Effector memory CD4-positive, alpha-beta T cell (primary cell): ENCODE measurements at places on chromosomes 3 and 15.

GRCh38 chr15:43991206-43991605 lies 164.4 kb downstream of the WDR76 start:
- DNase-seq, result no peak

GRCh38 chr15:42954291-42954690 lies 33.7 kb upstream of the TTBK2 start:
- no peak for DNase-seq

GRCh38 chr3:185796431-185797107 lies 28.3 kb downstream of the IGF2BP2 start:
- DNase-seq, result no peak

GRCh38 chr15:57285386-57285785 lies 90.9 kb upstream of the CGNL1 start:
- no peak for DNase-seq

- no peak for DNase-seq
Observed at GRCh38 chr3:141228395-141228794, 3.2 kb upstream of the PXYLP1 start.

DNA sequence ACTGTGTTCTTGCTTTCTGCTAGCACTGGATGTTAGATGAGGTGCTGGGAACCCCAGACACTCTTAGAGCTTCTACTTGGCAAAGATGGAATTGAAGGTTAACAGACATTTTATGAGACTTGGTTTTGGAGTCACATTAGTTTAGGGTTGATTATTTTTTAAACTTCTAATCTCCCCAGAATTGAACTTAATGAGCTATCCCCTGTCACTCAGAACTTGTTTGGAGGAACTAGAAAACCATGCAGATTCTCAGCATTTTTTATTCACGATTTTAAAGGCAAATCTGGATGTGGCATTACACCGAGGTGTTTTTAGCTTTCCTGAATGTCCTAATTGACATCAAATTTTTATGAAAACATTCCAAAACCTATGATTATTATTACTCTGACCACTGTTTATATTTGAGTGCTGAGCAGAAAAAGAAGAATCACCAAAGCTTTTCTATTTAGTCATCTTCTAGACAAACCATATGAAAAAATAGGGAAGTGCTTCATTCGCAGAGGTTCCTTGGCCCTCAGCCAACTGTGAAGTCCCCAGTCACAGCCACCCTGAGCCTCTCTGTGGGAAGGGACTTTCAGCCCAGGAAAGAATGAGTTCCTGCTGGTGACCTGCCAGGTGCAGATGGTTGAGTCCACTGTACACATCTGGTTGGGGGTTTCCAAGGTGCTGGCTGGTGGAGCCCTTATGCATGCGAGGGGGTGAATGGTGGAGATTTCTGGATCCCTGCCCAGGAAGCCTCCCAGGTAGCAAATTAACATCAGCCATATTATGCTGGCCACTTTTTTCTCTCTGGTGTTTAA lies 196.0 kb upstream of the TOPAZ1 start:
- DNase-seq, result no peak

DNA sequence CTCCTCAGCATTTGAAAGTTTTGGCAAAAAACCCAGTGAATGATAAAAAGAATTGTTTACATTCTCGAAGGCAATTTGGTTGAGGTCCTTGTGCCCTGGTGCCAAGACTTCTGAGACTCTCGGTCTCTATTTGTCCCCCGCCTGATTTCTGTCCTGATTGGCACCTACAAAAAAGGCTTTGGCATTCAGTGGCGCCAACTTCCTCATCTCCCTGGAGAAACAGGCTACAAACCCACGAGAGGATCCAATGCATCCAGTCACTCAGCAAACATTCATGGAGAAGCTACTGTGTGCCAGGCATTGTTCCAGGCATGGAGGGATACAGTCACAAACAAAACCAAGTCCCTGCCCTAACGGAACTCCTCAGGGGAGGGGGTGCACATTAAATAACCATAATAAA lies 42.7 kb downstream of the HES1 start:
- DNase-seq, result no peak

DNA sequence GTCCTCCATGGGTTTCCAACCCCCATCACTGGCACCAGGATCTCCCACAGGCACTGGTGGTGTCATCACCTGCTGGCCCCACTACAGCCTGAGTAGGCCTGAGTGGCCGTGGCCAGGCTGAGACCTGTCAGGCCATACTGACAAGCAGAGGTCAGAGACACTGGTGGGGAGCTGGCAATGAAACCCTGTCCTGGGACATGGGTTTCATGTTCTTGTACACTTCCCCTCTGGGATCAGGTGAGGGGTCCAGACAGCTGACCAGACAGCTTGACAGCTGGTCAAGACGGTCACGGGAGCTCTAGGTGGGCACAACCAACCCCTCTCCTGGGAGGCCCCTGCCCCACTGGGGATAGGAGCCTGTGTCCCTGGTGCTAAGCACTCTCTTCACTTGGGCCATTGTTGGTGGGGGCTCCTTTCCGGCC lies 13.1 kb downstream of the ZBTB47 start:
- DNase-seq, result no peak

GRCh38 chr3:46989146-46989810 lies 9.8 kb downstream of the NBEAL2 start:
- DNase-seq, result no peak

DNA sequence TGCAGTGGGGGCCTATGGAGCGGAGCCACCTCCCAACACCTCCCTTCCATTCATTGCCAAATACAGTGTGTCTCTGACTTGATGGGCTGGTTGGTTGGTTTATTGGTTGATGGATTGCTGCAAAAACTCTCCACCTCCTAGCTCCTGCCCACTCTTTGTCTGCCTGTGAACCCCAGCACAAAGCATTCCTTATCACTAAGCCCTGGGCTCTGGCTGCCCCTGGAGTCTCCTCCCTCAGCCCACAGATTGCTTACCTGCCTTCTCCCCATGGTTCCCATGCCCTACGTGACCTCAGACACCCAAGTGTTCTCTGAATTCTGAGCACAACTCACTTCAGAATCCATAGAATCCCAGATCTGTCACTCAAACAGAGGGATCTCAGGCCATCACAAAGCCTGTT lies 139.1 kb upstream of the TPM1 start:
- no peak for DNase-seq

DNA sequence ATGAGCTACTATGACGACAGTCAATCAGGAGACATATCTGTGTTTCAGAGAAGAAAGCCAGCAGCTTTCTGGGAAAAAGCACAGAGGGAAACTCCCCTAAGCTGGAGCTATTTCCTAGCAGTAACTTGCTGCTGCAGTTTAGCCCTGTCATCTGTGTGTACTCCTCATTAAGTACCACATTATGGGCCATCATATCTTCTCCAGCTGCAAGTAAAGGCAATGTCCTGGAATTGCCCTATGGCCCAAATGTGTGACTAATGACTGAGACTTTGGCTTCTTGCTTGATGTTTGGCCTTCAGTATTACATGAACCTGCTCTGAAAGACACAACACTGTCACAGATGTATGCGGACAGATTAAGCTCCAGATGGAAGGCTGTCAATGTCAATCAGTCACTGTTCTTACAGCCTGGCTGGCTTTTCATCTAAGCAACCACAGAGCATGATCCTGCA lies 190.8 kb downstream of the FHIT start:
- DNase-seq, result no peak

DNA sequence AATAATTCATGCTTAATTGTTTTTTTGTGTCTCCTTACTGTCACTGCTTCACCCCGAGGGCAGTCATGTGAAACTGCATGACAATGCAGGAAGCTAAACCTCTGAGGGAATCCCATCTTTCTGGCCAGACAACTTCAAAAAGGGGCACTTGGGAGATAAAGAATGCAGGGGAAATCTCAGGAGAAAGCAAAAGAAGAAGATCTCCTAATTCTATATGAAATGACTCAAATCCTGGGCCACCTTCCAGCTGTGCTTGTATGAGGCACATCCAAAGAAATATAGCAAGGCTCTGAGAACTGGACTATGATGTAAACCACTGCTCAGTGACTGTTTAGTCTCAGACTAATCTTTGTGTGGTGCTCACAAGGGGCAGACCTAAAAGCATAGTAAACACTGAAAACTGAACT lies 22.6 kb upstream of the UMPS start:
- no peak for DNase-seq

GRCh38 chr3:141313093-141313683 lies 55.1 kb upstream of the ZBTB38 start:
- no peak for DNase-seq

DNA sequence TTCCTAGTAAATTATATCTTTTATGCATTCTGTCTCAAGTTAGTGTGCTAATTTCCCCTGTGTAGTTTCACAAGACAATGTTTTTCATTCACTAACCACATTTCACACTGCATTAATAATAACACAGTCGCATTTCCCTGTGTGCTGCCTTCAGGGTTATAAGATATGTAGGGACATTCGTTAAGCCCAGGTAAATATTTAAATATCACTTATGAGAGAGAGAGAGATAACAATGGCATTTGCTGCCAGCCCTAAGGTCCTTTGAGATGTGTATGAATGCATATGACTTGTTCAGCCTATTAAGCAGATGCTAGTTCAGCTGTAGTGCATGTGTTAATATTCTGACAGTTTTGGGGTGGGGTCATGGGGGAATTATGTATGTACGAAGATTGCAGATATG lies 876.7 kb downstream of the NAALADL2 start:
- DNase-seq, result no peak

GRCh38 chr3:15958692-15959433 lies 161.1 kb upstream of the ANKRD28 start:
- DNase-seq, result no peak

DNA sequence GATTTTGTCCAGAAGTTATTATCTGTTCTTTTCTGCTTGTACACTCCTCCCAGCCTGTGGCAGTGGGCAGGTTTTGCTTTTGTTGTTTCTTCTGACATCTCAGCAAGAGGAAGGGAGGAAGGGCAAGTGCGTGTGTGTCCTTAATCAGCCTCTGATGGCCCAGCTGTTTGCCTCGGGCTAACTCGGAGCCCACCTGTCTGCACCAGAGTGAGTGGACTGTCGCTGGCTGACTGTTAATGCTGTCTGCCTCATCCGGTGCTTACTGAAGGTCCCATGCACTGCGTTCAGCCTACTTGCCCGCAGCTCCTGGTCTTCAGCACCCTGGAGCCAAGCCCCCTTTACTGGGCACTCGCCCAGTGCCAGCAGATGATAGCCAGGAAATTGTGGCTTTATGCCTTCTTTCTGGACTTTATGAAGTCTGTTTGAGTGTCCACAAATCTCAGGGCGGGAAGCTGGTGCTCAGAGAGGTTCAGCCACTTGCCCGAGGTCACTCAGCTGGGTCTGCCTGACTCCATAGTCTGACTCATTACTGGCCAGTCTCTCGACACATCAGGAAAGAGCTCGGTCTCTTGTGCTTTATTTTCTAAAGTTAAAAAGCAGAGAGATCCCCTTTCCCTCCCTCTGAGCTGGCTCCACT lies 89.5 kb downstream of the CHRNA7 start:
- DNase-seq, result no peak

DNA sequence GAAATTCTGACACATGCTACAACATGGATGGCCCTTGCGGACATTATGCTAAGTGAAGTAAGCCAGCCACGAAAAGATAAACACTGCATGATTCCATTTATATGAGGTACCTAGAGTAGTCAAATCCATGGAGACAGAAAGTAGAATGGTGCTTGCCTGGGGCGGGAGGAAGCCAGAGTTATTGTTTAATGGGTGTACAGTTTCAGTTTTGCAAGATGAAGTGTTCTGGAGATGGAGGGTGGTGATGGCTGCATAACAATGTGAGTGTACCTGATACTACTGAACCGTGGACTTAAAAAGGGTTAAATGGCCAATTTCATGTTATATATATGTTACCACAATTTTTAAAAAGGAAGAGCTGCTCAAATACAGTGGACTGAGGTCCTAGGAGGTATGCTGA lies 66.9 kb downstream of the SEMA5B start:
- DNase-seq, result no peak

- DNase-seq, result no peak
Observed at GRCh38 chr3:72604328-72604727, 243.9 kb downstream of the SHQ1 start.

- DNase-seq, result no peak
Observed at GRCh38 chr3:30855400-30856292, 38.8 kb downstream of the GADL1 start.

- DNase-seq, result no peak
Observed at GRCh38 chr15:77019521-77020331, 24.8 kb downstream of the PSTPIP1 start.

DNA sequence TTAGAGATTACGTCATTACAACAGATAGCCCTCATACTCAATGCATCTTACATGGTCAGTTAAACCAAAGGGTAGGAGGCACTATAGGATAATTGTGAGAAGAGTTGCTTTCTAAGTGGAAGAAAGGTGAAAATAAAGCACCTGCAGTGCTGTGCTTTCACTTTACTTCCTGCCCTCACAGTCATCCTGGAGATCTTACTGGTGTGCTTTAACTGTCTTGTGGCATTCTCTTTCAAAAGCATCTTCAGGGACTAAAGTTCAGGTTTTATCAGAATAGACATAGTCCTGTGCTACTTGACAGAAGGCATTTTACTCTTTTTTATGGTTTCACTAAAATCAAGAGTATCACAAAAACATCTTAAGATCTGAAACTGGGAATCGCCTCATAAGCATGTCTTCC lies 286.6 kb downstream of the ZBTB20 start:
- no peak for DNase-seq

GRCh38 chr3:143222505-143222904 lies 102.9 kb downstream of the CHST2 start:
- DNase-seq, result no peak

GRCh38 chr3:102237838-102238237 lies 197.0 kb upstream of the ZPLD1 start:
- DNase-seq, result no peak

GRCh38 chr3:3560591-3561311 lies 238.5 kb upstream of the LRRN1 start:
- no peak for DNase-seq

DNA sequence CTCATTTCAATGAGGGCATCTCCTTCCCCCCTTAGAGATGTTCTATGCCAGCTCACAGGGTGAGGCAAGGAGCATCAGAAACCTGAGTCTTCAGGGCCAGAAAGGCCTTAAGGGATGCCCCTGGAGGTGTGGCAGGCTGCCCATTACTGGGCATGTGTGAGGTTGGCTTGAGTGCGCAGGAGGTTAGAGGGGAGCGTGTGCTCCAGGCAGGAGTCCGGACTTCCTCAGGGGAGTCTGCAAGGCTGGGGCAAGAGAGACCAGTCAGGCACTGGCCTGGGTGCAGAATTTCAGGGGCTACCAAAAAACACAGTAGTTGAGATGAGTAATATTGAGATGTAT lies 1.9 kb downstream of the LOXL1 start:
- DNase-seq, result no peak

GRCh38 chr3:41900265-41900664 lies 61.6 kb downstream of the ULK4 start:
- DNase-seq, result no peak
